ENCODE measurements at places on chromosomes 1 and 21.

DNA sequence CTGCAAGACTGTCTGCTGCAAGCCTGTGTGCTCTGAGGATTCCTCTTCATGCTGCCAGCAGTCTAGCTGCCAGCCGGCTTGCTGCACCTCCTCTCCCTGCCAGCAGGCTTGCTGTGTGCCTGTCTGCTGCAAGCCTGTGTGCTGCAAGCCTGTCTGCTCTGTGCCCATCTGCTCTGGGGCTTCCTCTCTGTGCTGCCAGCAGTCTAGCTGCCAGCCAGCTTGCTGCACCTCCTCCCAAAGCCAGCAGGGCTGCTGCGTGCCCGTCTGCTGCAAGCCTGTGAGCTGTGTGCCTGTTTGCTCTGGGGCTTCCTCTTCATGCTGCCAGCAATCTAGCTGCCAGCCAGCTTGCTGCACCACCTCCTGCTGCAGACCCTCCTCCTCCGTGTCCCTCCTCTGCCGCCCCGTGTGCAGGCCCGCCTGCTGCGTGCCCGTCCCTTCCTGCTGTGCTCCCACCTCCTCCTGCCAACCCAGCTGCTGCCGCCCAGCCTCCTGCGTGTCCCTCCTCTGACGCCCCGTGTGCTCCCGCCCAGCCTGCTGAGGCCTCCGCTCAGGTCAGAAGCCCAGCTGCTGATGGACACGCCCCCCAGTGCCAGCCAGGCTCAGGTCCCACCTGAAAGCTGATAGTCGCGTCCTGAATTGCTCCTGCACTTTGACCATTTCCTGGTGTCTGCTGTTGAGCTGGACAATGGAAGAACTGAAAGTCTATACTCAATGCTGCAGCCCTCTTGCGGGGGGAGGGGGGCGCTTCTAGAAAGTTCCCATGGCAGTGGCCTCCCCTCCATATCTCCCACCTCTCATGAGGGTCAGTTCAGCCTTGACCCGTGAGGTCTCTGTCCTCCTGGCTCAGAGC is 1.2 kb downstream of the KRTAP10-4 start:
- DNase-seq, result no peak

GRCh38 chr1:200265104-200265503 is 144.7 kb downstream of the ZNF281 start:
- no peak for DNase-seq

DNA sequence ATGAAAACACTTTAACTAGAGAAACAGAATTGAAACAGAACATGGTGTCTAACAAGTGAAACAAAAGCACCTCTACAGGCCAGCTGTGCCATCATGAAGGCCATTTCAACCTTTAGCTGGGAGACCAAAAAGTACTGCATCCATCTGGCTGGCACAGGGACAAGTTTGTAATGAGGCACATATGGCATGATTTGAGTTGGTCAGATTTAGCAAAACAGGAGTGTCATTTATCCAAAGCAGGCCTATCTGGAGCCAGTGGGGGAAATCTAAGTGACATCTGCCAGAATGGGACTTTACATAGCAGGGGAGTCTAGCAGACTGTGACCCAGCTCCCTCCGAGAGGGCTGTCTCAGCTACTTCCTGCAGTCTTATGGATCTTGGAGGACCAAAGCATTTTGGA is 51.9 kb downstream of the DNTTIP2 start:
- no peak for DNase-seq

DNA sequence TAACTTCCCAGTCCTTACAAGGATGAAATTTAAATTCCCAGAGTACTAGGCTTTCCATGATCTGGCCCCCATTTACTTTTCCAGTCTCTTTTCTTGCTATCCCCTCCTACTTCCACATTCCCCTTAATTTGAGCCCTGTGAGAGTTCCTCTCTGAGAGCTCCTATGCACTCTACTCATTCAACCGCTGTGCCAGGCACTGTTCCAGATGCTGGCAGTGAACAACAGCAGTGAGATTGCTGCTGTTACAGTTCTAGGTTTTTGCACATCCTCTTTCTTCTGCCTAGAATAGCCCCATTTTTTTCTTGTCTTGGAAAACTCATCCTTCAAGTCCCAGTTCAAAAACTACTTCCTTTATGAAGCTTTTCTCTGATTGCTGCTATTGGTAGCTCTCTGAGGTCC is 18.8 kb downstream of the ATF6 start:
- no peak for DNase-seq

GRCh38 chr1:179369751-179370341 is 4.1 kb downstream of the AXDND1 start:
- no peak for DNase-seq

DNA sequence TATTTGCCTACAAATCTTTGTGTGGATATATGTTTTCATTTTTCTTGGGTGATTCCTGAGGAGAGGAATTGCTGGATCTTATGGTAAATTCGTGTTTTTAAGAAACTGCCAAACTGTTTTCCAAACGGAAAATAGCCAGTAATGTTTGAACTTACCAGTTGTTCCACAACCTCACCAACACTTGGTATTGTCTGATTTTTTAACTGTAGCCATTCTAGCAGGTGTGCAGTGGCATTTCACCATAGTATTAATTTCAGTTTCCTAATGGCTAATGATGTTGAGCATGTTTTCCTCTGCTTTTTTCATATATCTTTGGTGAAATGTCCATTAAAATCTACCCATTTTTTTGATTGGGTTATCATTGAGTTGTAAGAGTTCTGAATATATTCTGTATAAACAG is 56.6 kb downstream of the RPS6KC1 start:
- no peak for DNase-seq

DNA sequence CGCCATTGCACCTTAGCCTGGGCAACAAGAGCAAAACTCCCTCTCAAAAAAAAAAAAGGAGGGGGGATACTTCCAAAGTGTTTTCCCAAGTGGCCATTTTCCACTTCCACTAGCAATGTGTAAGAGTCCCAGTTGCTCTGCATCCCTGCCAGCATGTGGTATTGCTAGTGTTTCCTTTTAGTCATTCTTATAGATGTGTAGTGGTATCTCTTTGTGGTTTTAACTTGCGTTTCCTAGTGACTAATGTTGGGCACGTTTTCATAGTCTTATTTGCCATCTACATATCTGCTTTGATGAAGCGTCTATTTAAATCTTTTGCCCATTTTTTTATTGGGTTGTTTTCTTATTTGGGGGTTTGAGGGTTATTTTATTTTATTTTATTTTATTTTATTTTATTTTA is 31.1 kb downstream of the INAVA start:
- DNase-seq, result no peak

- DNase-seq, result no peak
These were observed 48.1 kb downstream of the AHDC1 start for GRCh38 chr1:27555700-27556424.

- no peak for DNase-seq
These were observed 8.8 kb upstream of the ABCB10 start for GRCh38 chr1:229567109-229567868.

- no peak for DNase-seq
These were observed at the start of gene CFHR4 for GRCh38 chr1:196887515-196888239. CFHR4 (plus strand) TSS chr1:196888052; CDS start chr1:196888151, 99 bp downstream.

- no peak for DNase-seq
These were observed 139.1 kb upstream of the FMN2 start for GRCh38 chr1:239952348-239953308.

- no peak for DNase-seq
These were observed 39.1 kb upstream of the FOXO6 start for GRCh38 chr1:41322101-41322661.

GRCh38 chr1:90381598-90381997 is 335.5 kb downstream of the BARHL2 start:
- no peak for DNase-seq

DNA sequence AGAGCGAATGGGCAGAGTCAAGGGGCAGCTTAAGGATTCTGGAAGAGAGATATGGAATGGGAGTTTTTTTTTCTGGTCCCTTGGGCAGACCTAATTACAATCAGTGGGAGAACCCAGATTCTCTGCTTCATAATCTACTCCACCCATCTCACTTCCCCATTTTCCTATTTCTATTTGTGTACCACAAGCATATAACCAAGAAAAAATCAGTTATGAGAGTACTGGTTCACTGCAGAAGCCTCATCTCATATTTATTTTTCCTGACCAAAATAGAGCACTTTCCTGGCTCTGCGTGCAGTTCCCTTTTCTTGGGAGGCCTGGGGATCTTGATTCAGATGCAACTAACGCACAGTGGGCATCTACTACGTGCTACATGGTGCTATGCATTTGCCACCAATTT is 82.2 kb upstream of the SLFNL1 start:
- no peak for DNase-seq

DNA sequence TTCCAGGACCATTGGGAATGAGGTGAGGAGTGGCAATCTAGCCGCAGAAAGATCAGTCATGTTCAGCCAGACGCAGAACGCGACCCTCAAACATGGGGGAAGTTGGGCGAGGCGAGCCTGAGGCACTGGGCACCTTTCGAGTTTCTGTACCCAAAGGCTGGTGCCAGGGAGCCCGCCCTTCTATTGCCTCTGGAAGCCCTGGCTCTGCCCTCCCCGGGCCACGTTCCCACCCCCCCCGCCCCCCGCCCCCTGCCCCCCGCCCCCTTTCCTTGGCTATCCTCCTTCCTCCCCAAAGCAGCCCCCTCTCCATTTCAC is 2.2 kb upstream of the ZBTB7B start:
- DNase-seq, result no peak

DNA sequence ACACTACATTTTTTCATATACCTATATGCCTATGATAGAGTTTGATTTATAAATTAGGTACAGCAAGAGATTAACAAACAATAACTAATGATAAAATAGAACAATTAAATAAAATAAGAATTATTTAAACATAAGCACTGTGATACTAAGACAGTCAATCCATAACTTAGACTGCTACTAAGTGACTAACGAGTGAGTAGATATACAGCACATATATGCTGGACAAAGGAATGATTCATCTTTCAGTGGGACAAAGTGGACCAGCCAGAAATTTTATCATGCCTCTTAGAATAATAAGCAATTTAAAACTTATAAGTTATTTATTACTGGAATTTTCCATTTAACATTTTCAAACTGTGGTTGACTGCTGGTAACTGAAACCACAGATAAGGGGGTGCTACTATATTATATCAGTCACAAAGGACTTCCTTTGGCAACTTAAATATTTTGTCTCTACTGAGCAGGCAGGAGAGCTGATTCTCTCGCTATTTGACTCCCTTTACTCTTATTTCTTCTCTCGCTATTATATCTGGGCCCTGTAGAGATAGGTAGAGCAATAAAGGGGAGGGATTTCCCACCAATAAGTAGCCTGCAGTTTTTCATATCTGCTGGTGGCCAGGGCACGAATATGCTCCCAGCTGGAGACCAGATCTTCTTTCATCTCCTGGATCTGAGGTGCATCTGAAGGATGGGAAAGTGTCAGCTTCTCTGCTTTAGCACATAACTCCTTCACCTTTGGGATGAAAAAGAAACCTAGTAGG is 10.8 kb downstream of the SPTA1 start:
- no peak for DNase-seq

GRCh38 chr1:18912550-18912949 is 10.2 kb upstream of the ALDH4A1 start:
- no peak for DNase-seq

GRCh38 chr21:33505833-33506232 is 14.3 kb upstream of the DNAJC28 start:
- no peak for DNase-seq

DNA sequence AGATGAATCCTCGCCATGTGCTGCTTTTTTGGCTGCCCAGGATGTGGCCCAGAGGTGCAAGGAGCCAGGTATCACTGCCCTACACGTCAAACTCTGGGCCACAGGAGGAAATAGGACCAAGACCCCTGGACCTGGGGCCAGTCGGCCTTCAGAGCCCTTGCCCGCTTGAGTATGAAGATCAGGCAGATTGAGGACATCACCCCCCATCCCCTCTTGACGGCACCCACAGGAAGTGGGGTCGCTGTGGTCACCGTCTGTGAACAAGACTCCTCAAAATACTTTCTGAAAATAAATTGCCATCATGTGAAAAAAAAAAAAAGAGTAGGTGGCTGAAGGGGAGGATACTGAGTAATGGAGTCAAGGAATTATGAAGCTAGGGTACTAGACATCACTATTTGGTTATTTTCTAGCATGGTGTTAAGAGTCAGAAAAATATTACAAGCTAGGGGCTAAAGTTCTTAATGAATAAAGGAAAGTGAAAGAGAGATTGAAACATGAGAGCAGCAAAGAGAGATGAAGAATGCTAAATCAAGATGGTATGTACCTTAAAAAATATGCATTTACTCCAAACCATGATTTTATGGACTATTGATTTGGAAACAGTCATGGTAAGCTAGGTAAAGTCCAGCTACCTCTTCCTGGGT is 84.9 kb downstream of the CLEC20A start:
- no peak for DNase-seq

- no peak for DNase-seq
These were observed 37.8 kb downstream of the NSL1 start for GRCh38 chr1:212753749-212754148.

- no peak for DNase-seq
These were observed 36.8 kb upstream of the SFPQ start for GRCh38 chr1:35229587-35230360.

GRCh38 chr21:33769057-33769456 is 126.8 kb downstream of the ITSN1 start:
- no peak for DNase-seq
